Fibroblast of the conjunctiva (primary cell): ENCODE measurements at places on chromosomes 16 and 17.

DNA sequence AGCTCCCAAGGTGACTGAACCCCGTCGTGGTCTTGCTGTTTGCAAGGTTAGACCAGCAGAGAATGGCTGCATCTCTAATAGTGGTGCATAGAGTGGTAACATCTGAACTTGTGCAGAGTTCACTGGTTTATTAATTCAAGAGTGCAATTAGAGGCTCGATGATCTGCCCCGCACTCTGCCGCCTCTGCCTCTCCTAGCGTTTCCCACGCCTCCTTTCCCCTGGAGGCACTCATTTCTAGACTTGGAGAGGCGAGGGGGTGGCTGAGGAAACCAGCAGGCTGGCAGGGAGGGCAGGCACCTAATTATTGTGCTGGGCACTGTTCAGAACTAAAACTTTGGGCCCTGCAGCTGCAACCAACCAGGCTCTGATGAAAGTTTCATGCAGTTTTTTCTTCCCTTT is 363.5 kb upstream of the EEF2KMT start:
- no peak for DNase-seq

GRCh38 chr17:30554839-30555751 is 77.9 kb downstream of the GOSR1 start:
- peak; percentile 16 for DNase-seq

DNA sequence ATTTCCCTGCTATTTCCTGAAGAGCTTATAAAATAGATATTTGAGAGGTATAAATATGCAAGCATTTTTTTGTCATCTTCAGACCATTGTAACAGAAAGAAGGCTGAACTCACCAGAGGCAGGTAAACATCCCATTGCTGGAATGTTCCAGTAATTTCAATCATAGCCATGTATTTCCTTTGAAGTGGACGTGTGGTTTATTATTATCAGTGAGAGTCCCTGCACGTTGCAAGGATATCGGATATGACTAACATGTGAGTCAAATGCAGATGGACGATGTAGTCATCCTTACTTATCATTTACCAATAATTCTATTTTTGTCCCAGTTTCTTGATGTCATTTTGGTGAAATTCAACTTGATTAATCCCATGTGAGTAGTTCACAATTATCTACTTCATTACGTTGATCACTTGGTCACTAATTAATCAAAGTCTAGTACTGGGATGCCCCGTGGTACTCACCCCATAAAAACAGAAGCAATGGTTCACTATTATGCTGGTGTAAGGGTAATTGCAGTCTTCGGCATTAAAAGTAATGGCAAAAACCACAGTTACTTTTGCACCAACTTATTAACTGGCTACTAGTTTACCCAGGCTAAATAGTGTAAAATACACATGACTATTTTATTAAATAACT is 89.5 kb downstream of the VAT1L start:
- no peak for DNase-seq

DNA sequence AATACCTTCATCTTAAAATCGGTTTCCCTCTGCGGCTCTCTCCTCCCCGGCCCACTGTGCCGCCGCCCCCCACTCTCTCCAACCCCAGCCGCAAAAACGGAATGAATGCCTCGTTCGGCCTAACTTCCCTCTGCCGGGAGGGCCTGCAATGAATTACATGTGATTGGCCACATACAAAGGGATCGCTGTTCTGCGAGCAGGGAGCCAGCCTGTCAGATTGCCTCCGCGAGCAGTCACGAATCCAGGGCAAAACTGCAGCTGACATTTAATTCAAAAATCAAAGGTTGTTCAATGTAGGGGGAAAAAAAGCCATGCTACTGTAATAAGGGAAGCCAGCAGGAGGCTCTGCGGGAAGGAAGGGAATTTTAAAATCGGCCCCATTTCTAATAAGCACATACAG is 84.9 kb downstream of the TBC1D16 start:
- no peak for DNase-seq
